ENCODE measurements at places on chromosomes 2 and 18. TPM values are rescaled to one million over a fixed set of nuclear protein-coding genes. Genes with fewer than 3 reads are reported as not detected.

DNA sequence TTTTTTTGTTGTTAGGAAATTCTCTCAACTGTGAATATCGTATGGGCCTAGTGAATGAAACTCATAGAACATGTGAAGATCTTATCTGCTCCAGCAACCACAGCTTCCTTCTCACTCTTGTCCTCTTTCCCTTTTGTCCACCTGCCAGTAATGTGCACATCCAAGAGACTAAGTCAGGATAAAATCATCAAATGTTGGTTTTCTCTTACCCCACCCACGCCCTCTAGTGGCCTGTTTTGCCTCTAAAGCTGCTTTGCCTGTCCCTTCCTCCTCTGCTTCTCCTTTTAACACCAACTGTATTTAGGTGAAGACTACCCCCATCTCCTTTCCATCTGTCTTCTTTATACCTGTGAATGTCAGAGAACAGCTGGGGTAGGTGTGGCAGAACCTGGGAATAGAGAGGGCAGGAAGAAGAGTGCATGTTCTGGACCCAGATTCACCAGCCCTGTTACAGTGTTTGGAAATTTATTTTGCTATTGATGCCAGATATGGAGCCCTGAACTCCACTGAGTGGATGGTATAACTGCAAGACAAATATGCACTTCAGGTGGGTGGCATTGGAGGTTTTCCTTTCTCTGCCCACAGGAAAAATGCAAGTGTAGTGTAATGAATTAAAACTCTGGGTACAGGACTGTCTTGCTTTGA, 8.4 kb upstream of the MGAT5 start:
- peak; percentile 56 for DNase-seq

DNA sequence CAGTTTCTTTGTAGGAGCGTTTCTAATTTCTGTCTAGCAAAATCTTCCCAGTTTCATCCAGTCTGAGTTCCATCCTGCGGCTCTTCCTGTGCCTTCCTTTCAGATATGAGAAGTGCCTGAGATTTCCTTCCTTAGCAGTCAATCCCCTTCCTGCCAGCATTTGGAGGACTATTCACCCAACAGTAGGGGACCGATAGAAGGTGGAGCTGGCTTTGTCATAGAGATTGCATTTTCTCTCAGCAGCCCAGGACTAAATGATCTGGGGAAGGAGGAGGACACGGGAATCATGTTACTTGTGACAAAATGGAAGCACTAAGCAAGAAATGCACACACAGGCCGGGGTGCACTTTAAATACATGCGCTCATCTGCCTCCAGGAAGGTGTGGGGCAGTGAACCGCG, 5.6 kb upstream of the SMIM21 start:
- DNase-seq, result no peak

- no peak for DNase-seq
Observed at GRCh38 chr2:207483066-207483465, 46.7 kb upstream of the CREB1 start.

DNA sequence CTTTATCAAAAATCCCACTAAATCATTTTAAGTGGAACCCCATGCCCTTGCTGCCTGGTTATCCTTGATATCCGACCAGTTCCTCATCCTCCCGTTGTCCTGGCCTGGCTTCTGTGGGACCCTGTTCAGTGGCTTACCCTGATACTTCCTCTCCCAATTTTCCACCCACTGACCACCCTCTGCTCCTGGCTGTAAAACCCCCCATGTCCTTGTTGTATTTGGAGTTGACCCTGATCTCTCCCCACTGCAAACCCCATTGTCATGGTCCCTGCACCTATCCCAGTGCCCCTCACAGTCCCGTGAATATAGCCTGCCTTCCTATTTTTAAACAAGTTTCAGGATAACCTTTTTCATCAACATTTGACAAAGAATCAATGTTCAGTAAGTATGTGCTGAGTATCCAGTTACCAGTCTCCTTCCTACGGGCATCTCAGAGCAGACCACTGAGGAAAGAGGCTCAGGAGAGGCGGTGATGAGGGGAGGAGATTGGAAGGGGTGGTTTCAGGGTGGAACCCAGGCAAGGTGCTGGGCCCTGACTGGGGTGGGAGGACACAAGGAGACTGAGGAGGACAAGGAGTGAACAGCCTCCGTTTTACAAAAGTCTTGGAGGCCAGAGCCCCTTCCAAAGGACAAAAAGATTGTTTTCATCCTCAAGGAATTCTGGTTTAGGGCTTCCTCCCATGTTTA, 131.8 kb downstream of the PXDN start:
- DNase-seq, result no peak

GRCh38 chr18:75926811-75927210, 499.3 kb upstream of the SMIM21 start:
- no peak for DNase-seq

GRCh38 chr18:15198116-15198389, 450.1 kb downstream of the ANKRD30B start:
- DNase-seq, result no peak

DNA sequence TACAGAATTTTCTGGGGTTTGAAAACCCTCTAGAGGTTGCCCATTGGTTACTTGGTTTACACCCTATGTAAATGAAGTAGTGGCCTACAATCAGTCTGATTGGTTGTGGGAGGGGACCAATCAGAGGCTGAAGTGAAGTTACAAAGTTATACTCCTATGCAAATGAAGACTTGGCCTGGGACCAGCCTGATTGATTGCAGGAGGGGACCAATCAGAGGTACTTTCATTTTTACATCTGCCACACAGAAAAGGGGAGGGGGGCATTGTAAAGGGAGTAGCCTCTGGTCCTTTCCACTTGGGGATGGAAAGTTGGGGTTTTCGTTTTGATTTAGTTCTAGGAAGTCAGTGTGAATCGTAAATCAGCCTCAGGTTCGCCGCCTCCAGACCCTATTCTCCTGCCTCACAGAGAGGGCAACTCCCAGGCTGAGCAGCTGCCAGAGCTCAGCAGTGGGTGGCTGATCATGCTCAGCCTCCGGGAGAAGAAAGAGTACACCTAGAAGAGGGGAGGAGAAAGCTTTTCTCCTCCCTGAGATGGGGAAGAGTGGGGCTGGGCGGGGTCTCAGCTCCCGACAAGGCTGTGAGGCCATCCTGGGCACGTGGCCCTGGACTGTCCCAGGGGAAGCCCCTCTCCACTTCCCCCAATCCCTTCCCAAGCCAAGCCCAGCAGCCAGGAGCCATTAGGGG, 372.5 kb downstream of the GALR1 start:
- peak; percentile 81 for DNase-seq

The LGALSL gene
- total RNA-seq, result 11.1 TPM
